ENCODE measurements at places on chromosomes 5 and 9. TPM values are rescaled to one million over a fixed set of nuclear protein-coding genes. Genes with fewer than 3 reads are reported as not detected.

TAF1L gene
- 0.05 TPM for polyA plus RNA-seq

PDE8B gene
- 3.3 TPM for polyA plus RNA-seq

RASGEF1C gene
- 1.9 TPM for polyA plus RNA-seq

GRCh38 chr5:148853868-148854267 lies 27.5 kb downstream of the ADRB2 start:
- DNase-seq: no peak

GRCh38 chr5:75433814-75434506 lies 77.5 kb downstream of the CERT1 start:
- DNase-seq: no peak

DNA sequence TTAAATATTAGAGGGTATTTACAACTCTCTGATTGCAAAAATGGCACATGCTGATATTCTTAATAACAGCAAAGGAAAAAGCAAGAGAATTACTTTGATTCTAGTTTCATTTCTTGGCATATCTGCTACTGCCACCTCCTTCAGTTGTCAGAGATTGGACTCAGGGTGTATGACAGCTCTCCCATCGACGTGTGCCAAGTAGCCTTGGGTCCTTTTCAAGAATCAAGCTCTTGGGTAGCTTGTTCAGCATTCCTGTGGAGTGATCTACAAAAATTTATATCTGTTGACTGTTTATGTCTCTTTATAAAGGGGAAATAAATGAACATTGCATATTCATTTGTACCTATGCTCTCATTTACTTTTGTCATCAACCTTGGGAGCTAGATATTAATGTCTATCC lies 315.6 kb downstream of the PRR16 start:
- no peak for DNase-seq

DNA sequence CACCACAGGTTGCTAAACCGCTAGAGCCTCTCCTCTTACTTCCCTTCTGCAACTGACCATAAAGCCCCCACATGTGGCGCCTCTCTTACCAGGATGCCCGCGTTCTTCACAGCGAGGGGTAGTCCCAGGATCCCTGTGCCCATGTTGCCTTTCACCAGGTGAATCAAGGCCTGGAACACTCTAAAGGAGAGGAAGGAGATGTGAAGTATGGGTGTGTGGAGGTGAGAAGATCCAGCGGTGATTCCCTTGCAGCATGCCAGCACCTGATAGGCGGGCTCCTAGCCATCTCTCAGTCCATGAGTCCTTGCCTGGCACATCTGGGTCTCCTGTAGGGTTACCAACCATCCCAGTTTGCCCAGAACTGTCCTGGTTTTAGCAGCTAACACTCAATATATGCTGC lies 3.3 kb downstream of the SLC36A2 start:
- DNase-seq: no peak

DNA sequence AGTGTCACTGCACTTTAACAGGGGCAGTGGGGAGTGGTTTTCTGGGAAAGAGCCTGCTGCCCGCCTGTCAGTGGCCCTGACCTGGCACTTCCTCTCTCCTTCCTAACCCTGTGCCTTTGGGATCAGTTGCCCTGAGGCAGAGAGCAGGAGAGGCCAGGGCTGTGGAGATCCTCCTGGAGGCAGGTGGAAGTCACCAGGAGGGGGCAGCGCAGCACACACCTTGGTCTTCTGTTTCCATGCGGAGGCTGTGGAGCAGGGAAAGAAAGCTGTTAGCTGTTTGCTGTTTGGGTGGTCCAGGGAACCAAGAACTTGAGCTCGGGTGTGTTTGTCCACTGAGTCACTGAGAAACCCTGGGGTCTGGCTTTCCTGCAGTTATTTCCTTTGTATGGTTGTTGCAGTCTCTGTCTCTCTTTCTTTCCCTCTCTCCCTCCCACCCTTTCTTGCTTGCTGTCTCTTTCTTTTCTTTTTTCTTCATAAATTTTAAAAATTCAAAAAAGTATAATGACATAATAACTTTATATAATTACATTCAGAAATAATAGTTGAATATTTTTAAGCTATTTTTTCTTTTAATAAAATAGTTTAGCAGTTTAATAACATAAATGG lies 28.1 kb downstream of the NTRK2 start:
- DNase-seq: peak; percentile 60

- DNase-seq: no peak
These were observed 7.4 kb upstream of the ADAM19 start for GRCh38 chr5:157582731-157583620.

DNA sequence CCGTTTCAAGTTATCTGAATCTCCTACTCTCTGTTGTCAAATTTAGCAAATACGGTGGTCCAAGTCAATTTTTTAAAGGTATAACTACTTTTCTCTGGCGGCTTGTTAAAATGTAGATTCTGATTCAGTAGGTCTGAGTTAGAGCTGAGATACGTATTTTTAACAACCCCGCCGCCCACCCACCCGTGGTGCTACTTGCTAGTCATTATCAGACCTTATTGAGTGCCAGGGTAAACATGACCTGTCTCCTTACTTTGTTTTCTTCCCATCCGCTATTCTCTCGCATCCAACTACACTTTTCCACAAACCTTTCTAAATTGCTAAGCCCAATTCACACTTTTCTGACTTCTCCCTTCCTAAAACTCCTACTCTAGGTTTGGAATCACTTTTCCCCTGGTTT lies 694 bp upstream of the PLAA start:
- DNase-seq: no peak

- DNase-seq: no peak
These were observed 38.5 kb upstream of the NR4A3 start for GRCh38 chr9:99782962-99783718.

All from muscle of arm (tissue), 14 donors.